Stimulated activated CD4-positive, alpha-beta T cell treated with anti-CD3 and anti-CD28 coated beads, Interleukin-15, amount 100 ng/mL, for 24 hours (primary cell): ENCODE measurements at places on chromosomes 7 and 10.

DNA sequence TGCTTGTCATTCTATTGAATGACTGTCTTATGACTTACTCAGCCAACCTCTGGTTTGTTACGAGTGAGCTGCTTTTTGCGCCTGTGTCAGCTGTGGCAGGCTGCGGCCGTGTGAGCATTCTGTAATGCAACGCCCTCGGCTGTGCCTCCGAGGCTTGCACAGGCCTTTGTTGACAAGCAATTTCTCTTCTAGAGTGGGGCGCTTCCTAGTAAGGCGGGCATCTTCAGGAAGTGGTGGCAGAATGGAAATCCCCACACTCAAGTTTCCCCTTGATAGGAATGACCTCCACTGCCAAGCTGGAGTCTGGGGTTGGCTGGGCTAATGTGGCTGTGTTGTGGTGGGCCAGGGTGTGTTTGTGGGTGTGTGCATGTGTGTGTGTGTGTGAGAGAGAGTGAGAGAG is 20.2 kb upstream of the TMEM178B start:
- DNase-seq: peak; percentile 61

- DNase-seq: no peak
Measured at GRCh38 chr7:81111358-81111757, 192.5 kb upstream of the SEMA3C start.

GRCh38 chr7:139559364-139560105 is 36.0 kb downstream of the CLEC2L start:
- no peak for DNase-seq

DNA sequence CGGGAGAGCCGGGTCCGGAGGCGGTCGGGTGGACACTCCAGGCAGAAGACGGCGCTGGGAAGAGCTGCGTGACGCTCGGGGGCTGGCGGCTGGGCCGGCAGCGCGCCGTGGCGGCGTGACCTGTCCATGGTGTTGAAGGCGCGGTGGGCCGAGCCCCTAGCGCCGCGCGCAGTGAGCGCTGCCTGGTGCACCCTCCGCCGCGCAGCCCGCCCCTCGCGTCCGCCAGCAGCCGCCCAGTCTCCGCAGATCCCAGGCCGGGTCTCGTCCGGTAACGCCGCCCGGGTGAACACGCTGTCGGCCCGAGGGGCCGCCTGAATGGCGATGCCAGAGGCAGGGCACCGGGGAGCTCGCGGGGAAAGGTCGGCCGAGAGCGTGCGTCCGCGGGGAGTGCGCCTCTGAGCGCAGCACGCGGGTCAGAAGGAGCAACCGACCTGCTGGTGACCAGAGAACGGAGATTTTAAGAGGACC is 657 bp upstream of the TMEM178B start:
- peak; percentile 41 for DNase-seq

DNA sequence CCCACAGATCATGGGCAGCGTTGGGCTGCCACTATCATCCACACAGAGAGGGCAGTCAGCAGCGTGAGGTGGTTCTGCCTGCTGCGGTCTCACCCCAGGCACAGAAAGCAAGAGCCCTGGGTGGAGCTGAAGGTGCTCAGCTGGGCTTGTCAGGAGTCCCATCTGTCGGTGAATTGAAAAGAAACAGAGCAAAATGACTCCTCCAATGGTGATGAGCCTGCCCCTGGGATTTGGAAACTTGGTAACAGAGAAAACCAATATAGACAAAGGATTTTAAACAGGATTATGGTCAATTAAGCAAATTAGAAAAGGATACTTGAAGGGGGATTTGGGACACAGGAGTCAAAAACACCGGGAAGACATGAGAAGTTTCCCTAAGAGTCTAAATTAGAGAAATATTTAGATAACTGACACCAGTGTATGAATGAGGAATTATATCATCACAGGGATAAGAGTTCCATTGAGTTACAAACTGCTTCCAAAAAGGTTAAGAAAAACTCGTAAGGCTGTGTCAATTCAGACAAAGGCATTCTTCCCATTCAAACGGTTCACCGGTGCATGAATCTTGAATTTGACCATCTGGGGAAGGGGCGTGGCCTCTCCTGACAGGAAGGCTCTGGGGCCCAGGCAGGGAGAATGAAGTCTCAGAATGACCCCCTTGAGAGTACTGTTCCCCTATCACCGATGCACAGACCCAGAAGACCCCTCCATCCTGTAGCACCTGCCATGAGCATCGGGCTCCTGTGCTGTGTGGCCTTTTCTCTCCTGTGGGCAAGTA is 70.0 kb upstream of the PRSS58 start:
- no peak for DNase-seq

DNA sequence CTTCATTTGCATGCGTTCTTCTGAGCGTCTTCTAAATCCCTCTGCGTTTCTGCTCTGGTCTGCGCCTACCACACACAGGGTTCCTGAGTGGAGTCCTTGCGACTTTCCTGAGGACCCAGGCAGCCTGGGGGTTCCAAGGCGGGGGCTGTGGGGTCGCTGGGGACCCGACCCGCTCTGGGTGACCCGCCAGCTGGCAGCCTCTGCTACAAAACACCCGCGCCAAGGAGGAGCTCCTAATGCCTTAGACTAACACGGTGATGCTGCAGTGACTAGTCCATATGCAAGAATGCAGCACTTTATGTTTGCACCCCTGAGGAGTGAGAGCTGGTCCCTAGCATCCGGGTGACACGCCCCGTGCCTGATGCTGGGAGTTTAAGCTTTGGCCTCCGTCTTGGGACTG is 367.0 kb upstream of the POM121L12 start:
- no peak for DNase-seq

DNA sequence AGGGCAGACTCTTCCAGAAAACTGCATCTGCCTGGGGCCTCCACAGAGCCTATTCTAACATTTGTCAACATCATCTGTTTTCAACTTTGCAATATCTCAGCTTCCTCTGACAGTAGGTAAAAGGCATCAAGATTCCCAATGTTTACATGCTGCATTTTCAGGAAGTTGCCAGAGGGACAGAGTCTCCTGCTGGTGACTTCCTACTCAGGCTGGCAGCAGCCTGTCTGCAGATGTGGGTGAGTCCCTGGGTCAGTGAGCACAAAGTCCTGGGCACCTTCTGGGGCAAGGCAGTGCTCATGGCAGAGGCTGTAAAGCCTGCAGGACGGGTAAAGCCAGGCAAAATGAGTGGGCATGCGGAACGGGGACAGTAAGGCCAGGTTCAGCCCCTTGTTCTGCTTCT is 69.4 kb downstream of the EBF3 start:
- DNase-seq: no peak

DNA sequence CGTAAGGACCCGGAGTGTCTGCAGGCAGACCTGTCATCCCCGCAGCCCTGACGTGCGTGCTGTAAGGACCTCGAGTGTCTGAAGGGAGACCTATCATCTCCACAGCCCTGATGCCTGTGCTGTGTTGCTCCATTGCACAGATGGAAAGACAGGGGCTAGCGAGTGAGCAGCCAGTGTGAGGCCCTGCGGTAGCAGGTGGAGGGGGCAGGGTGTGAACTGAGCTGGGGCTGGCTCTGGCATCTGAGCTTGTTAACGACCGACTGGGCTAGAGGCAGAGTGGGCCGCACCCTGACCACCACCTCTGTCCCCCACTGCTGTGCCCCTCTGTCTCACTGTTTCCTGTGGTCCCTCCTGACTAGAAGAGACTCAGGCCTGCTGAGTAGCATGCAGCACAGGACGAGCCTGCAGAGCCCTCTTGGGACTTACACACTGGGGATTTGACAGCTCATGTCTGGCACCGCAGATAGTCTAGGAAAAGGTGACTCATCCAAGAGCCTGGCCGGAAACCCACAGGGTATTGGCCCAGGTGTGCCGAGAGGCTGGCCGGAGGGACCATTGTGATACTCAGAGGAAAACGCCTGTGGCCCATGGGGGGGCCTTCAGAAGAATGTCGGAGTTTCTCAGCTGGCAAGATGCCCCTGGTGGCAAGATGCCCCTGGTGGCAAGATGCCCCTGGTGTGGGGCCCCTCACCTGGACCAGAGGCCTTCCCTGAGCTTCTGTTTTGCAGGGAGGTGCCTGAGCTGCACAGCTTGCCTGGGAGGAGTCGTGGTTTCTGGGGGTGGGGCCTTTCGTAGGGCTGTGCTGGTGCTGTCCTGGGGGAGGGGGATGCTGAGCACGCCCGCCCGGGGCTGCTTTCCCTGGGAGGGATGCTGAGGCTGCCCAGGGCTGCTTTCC is 34.3 kb downstream of the INPP5A start:
- peak; percentile 78 for DNase-seq

- no peak for DNase-seq
Measured at GRCh38 chr10:31358688-31359330, 39.8 kb downstream of the ZEB1 start.

GRCh38 chr7:1532456-1533254 is 2.2 kb downstream of the MAFK start:
- DNase-seq: peak; percentile 76

DNA sequence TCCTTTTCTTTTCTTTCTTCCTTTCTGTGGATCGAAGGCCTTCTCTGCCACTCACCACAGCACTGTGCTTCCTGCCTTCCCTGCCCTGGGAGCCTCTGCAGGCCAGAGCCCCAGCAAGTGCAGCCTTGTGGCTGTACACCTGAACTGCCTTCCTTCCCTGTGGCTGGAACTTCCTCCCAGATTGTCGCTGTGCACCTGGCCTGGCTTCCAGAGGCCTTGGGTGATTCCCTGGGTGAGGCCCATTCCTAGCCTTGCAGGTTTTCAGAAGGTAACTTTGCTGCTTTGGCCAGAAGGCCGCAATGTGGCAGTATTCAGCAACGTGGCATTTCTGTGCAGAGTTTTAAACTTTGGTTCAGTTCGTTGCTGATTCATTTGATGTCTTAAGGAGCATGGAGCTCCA is 50.1 kb upstream of the RASGEF1A start:
- no peak for DNase-seq

GRCh38 chr10:4663162-4663992 is 162.6 kb upstream of the AKR1E2 start:
- DNase-seq: peak; percentile 29

GRCh38 chr7:84735011-84735410 is 451.8 kb downstream of the SEMA3D start:
- DNase-seq: no peak

GRCh38 chr10:70321233-70321632 is 37.4 kb upstream of the NPFFR1 start:
- no peak for DNase-seq

- no peak for DNase-seq
Measured at GRCh38 chr7:70356085-70356786, 758.0 kb downstream of the AUTS2 start.
